Aorta (tissue), 5 donors: ENCODE measurements at places on chromosomes 5 and 9. TPM values are rescaled to one million over a fixed set of nuclear protein-coding genes. Genes with fewer than 3 reads are reported as not detected.

Gene BTNL8
- total RNA-seq, result 0.29 TPM

Gene SAXO1
- total RNA-seq, result 0.29 TPM

Gene SLC36A1
- total RNA-seq, result 19.0 TPM

Gene GABRA1
- not detected for total RNA-seq

GRCh38 chr9:93244510-93245436 lies 60.8 kb downstream of the WNK2 start:
- no peak for DNase-seq

DNA sequence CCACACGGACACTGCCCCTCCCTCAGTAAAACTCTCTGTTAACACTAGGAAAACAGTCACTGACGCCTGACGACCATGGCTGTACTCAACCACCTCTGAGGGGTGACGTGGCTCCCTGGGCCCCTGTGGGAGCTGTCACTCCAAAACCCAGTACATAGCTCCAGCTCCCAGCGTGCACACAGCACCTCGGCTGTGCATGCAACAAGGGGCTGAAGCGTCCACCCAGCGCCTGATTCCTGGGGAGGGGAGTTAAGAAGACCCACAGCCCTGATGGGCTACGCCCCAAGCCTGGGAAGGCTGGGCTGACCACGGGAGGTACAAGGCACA lies 36.3 kb downstream of the SLC12A7 start:
- no peak for DNase-seq

- no peak for DNase-seq
These were observed 38.5 kb upstream of the DEPDC1B start for GRCh38 chr5:60738461-60738860.

GRCh38 chr5:167949435-167949834 lies 342.0 kb upstream of the WWC1 start:
- DNase-seq, result no peak

GRCh38 chr9:81720450-81721086 lies 31.2 kb upstream of the TLE1 start:
- no peak for DNase-seq
